ENCODE measurements at places on chromosomes 2 and 18. TPM values are rescaled to one million over a fixed set of nuclear protein-coding genes. Genes with fewer than 3 reads are reported as not detected.

GRCh38 chr2:149100739-149101699, 62.5 kb downstream of the LYPD6B start:
- no peak overlapping the region for H3K4me3 ChIP-seq
- no peaks in the 10 kb centered on the region for H3K4me1 ChIP-seq

- no peak overlapping the region for H3K27ac ChIP-seq
- no peak for DNase-seq
- H3K4me1 ChIP-seq, result peaks cover 2% of the 10 kb centered on the region
- H3K36me3 ChIP-seq, result no peaks in the 10 kb centered on the region
These were observed 45.2 kb upstream of the SH3RF3 start for GRCh38 chr2:109083771-109084170.

Gene TEX44
- not detected for total RNA-seq

Gene IL37
- total RNA-seq, result not detected

DNA sequence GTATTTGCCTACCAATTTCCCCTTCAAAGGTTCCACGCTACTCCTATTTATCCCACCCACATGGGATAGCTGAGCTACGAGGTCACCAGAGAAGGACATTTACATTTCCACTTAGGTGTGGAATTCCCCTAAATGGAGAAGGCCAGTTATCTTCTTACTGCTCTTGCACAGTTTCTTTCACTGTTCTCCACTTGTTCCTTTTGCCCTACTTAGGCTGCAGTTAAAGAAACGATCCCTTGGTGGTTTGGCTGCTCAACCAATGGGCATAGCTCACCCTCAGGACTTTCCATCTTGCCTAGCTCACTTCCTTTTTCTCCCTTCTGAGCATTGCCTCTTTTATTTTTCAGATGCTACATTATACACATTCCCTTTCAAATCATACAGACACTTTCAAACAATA, 11.2 kb upstream of the NABP1 start:
- no peak overlapping the region for H3K27ac ChIP-seq
- no peaks in the 10 kb centered on the region for H3K27me3 ChIP-seq
- peaks cover 10% of the 10 kb centered on the region for H3K36me3 ChIP-seq
- H3K4me1 ChIP-seq, result peaks cover 22% of the 10 kb centered on the region
- no peak overlapping the region for H3K4me3 ChIP-seq

Gene CD8A
- total RNA-seq, result 0.72 TPM
